Naive thymus-derived CD8-positive, alpha-beta T cell (primary cell): ENCODE measurements at places on chromosomes 5 and 9.

DNA sequence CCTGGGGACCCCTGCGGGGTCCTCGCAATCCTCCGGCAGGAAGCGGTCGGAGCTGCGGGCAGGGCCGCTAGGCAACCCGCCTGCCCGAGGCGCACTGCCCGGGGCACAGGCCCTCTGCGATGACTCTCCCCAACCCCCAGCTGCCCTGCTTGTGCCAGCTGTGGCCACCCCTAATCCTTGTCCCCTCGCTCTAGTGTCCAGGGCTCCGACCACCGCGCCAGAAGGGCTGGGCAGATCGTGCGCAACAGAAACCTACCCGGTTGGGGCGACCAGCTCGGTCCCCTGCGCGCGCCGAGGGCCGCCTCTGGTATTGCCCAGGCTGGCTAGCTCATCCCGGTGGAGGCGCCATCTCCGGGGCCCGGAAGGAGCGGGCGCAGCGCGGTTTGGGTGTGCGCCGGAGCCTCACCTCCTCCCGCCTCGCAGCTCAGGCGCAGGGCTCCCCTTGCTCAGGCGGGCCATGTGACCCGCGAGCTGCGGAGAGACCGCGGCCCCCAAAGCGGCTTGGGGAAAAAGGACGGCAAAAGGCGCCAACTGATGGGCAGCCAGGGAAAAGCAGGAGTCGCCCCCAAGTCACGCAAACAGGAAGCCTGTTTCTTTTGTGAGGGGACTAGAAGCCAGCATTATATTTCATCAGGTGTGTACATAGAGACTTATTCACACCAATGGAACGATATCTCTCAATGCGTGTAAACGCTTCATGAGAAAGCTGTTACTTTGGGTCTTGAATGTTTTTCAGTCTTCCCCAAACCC is 46.8 kb upstream of the RNF20 start:
- no peak for DNase-seq

DNA sequence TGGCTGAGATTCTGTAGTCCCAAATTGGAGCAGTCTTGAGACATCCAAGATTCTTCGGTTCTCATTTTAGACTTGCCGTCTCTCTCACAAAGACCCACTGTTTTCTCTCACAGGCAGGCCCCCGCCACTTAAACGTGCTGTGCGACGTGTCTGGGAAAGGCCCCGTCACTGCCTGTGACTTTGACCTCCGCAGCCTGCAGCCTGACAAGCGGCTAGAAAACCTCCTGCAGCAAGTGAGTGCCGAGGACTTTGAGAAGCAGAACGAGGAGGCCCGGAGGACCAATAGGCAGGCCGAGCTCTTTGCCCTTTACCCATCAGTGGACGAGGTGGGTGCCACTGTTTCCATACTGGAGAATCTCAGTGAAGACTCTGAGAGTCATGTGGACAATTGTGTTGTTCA is 97.2 kb downstream of the DOCK8 start:
- DNase-seq: no peak

- no peak for DNase-seq
These were observed 9.1 kb downstream of the ZDHHC12 start for GRCh38 chr9:128714586-128715435.

DNA sequence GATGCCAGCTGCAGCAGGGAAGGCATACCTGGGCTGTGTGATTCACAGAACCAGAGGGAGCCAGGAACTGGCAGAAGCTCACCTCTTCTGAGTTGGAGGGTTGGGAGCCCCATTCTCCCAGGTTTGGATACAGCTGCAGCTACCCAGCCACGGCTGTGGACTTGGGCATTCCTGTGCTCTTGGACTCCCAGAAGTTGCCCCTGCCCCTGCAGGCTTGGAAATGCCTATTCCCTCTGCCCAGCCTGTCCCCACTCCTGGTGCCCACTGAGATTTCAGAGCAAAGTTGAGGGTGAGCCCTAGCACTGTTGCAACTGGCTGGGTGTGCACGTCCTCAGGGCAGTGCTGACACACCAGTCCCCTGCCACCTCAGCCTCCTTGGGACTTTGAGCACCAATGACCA is 489.7 kb downstream of the SLCO4C1 start:
- no peak for DNase-seq
